Hematopoietic multipotent progenitor cell treated with erythropoietin and hydrocortisone succinate and interleukin-3 and kit ligand, for 17 days (in vitro differentiated cells): ENCODE measurements at places on chromosomes 5 and 9.

GRCh38 chr9:105346273-105346672 is 101.6 kb upstream of the FSD1L start:
- no peak for DNase-seq

GRCh38 chr5:102737805-102738469 is 17.2 kb upstream of the PAM start:
- DNase-seq, result no peak

- no peak for DNase-seq
These were observed 9.2 kb upstream of the GRHPR start for GRCh38 chr9:37413311-37413710.

DNA sequence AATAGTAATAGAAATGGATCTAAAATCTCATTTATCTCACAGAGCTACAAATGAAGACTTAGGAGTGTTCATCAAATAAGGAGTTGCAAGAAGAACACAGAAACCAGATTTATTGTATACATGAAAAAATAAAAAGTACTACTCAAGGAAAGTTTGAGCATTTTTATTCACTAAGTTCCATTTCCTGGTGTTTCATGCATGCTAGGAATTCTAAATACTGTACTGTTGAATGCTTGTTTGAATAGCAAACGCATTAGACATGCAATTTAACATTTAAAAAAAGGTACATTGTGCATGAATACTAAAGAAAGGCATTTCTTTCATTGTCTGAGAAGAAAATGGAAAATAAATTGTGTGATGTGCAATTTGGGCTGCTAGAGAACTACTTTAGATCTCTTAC is 52.1 kb downstream of the C6 start:
- no peak for DNase-seq

DNA sequence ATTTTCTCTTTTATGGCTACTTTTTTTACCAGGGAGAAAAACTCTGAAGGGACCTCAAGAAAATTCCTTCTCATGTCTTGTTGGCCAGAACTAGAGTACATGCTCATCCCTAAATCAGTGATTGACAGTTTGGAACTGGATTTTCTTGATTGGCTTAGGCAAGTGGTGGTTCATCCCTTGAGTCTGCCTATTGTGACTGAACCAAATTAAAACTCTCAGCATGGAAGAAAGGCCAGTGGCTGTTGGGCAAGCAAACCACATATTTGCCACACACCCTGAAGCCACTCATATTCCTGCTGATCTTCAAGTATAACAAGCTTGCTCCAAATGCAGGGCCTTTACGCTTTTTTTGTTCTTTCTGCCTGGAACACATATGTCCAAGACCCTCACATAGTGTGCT is 7.2 kb upstream of the HOMER1 start:
- no peak for DNase-seq

GRCh38 chr5:25119650-25120049 is 474.9 kb upstream of the CDH10 start:
- DNase-seq, result no peak

DNA sequence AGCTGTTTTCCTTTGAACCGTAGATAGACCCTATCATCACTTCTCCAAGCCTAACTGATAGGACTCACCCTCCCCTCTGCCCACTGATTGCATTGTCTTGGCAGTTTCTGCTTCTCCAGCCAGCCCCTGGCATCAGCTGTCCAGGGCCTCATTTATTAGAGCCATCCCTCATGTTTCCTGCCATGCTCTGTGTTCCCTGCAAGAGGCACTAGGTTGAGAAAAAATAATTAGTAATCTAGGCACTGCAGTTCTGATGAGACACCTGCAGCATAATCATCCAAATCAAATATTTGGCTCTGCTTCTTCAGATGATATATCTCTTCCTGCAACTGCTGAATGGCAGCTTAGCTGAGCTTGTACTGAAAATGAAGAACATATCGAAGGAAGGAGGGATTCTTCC is 303.0 kb upstream of the TLE4 start:
- DNase-seq, result no peak

DNA sequence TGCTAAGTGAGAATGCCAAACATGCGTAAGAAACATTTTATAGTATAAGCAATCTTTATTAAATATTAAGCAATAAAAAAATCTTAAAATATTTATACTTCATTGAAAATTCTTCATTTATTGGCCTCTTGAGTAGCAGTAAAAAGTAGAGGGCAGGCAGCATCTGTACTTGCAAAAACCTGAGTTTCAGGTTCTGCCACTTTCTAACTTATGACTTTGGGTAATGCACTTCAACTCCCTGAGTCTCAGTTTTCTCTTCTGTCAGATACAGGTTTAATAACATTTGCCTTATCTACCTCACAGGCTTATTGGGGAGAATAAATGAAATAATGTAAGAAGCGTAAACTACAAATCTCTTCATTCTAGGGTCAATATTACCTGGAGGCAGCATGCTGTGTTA is 19.8 kb upstream of the MCTP1 start:
- DNase-seq, result no peak

DNA sequence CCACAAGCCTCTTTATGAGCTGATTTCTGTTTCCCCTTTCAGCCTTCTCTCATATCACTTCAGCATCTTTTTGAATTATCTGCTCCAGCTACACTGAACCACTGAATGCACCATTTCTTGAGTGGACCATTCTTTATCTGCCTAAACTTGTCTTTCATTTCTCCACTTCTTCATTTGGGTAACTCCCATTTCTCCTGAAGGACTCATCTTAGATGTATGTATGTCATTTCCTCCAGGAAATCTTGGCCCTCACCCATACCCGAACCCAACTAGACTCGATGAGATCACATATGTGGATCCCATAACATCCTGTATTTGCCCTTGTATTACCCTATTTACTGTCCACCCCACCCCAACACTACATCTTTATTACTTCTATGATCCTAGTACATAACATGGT is 249.8 kb downstream of the KIF4B start:
- DNase-seq, result no peak

DNA sequence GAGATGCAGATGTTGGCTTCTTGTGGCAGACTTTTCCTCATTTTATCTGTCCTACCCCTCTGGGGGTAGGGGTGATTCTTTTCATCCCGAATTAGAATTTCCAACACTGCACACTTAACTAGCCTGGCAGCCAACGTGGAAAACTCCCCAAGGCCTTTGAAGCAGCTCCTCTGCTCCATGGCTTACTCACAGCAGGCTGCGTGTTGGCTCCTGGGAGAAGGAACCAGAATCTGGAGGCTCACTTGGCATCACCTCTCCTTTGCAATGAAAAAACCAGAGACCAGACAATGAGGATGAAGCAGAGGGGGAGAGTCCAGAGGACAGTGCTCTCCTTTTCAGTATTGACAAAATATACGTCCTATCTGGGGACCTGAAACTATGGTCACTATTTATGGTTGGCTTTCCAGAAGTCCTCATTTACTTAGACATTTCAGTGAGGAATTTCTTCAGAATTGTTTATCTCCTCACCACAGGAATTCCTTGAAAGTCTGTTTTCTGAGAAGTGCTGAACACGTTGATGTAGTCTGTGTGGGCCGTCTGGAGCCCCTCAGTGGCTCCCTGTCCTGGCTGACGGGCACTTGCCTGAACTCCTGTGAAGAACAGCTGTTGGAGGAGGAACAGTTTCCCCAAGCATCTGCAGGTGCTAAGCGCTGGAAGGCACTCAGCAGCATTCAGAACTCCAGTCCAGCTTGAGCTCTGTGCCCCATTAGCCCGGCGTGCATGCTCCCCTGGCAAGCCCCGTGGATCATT is 231.3 kb downstream of the RFK start:
- no peak for DNase-seq

DNA sequence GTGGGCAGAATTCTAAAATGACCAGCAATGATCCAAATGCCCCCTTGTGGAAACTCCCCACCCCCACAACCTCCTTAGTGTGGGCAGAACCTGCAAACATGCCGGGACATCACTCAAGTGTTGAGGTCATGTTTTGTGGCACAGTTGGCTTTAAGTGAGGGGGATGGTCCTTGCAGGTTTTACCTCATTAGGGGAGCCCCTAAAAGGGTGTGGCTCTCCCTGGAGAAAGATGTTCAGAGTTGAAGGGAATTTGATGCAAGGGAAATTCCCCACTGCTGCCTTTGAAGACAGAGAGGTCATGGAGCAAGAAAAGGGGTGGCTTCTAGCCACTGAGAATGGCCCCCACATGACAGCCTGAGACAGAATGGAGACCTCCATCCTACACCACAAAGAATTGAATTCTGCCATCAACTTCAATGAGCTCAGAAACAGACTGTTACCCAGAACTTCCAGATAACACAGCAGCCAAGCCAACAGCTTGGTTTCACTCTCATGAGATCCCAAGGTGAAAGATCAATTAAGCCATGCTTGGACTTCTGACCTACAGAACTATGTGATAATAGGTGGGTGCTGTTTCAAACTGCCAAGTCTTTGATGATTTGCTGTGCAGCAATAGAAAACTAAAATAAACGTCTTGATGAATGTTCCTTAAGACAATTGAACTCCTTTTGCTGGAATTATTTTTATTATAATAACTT is 103.4 kb downstream of the MED10 start:
- no peak for DNase-seq

DNA sequence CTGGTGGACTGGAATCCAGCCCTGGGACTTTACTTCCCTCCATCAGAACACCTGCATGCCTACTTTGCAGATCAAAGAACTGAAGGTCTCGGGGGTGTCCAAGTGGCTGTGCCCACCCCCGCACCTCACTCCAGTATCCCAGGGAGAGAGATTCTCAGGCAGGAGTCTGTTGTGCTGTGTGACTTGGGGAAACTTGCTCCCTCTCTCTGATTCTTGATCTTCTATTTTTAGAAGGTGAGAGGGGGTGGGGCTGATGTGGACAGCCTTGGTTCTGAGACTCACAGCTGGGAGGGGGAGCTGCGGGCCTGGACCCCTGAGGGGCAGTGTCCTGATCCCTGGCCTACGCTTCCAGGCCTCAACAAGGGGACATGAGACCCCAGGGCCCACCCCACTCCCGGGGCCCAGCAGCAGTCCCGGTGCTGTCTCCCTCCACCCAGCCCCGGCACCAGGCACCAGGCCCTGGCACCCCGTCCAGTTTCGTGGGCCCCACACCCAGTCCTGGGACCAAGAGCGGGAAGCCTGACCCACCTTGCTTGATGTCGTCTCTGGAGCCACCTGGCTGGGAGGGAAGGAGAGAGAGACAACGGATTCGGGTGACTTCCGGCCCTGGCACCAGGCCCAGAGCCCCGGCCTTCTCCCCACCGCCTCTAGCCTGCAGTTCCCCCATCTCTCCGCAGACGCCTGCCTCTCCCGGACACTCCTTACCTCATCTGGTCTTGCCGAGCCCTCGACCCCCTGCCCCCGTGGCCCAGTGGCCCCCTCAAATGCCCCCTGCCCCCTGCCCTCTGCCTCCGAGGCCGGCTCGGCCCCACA is 74.0 kb upstream of the SPTLC1 start:
- DNase-seq, result no peak

GRCh38 chr9:18126831-18127498 is 347.0 kb upstream of the ADAMTSL1 start:
- DNase-seq, result no peak

- no peak for DNase-seq
These were observed 137.5 kb downstream of the ICE1 start for GRCh38 chr5:5560016-5560415.

DNA sequence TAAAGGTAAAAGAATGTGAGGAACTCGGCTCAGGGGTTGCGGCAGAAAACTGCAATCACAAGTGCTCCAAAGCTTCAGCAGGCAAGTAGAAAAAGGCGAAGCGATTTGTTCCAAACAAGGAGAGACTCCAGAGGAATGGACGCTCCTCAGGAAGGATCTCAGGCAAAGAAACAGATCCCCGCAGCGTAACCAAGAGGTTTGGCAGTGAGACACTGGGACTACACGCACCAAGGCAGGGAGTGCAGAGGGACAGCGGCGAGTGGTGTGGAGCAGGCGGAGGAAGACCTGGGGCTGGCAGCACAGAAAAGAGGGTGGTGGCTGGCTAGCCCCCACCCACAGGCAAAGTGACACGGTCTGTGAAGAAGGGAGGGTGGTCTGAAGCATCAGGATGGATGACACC is 54.7 kb upstream of the GOLPH3 start:
- DNase-seq, result no peak

DNA sequence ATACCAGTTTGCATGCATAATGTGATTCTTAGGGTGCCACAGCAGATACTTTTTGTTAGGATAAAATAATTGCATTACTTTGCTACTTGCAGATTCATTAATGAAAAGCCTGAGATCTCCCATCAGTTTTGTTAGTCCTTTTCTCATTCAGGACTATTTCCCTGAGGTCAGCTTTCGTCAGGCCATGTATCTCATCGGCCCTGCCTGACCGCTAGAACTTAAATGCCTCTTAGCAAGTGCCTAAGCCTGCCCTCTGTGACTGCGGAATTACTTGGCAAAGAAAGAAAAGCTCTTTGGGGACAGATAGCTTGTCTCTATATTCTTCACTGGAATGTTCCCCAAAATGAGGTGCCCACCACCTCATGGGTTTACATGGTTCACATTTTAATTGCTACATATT is 147.8 kb downstream of the KCTD16 start:
- no peak for DNase-seq
